ENCODE measurements at places on chromosomes 5 and 9. TPM values are rescaled to one million over a fixed set of nuclear protein-coding genes. Genes with fewer than 3 reads are reported as not detected.

GRCh38 chr5:1633605-1634336 is 110.0 kb upstream of the LPCAT1 start:
- H3K27ac ChIP-seq, result peak overlapping the region; percentile 67
- H3K4me1 ChIP-seq, result peaks cover 14% of the 10 kb centered on the region
- peaks cover 3% of the 10 kb centered on the region for H3K36me3 ChIP-seq
- peak; percentile 62 for DNase-seq
- peak overlapping the region; percentile 74 for H3K4me3 ChIP-seq

GRCh38 chr5:147568710-147569406 is 59.0 kb upstream of the DPYSL3 start:
- H3K4me3 ChIP-seq, result no peak overlapping the region
- DNase-seq, result no peak

DNA sequence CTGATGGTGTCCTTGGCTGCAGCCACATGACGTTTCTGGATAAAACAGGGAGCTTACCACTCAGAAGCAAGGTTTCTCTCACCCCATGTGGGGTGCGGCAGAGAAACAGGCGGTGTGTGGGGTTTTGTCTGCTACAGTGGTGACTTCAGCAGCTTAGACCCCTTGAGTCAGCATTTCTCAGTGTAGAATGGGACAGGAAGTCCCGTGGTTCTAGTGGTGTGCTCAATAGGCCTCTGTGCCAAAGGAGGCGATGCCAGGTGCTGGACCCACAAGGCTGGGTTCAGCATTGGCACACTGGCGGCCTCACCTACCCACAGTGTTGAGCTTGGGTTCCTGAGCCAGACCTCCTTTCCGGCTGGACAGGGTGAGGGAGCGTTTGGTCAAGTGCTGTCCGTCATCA is 125.2 kb upstream of the SMIM23 start:
- no peak overlapping the region for H3K27ac ChIP-seq
- peaks cover 3% of the 10 kb centered on the region for H3K4me1 ChIP-seq
- no peaks in the 10 kb centered on the region for H3K36me3 ChIP-seq
- no peaks in the 10 kb centered on the region for H3K27me3 ChIP-seq

DNA sequence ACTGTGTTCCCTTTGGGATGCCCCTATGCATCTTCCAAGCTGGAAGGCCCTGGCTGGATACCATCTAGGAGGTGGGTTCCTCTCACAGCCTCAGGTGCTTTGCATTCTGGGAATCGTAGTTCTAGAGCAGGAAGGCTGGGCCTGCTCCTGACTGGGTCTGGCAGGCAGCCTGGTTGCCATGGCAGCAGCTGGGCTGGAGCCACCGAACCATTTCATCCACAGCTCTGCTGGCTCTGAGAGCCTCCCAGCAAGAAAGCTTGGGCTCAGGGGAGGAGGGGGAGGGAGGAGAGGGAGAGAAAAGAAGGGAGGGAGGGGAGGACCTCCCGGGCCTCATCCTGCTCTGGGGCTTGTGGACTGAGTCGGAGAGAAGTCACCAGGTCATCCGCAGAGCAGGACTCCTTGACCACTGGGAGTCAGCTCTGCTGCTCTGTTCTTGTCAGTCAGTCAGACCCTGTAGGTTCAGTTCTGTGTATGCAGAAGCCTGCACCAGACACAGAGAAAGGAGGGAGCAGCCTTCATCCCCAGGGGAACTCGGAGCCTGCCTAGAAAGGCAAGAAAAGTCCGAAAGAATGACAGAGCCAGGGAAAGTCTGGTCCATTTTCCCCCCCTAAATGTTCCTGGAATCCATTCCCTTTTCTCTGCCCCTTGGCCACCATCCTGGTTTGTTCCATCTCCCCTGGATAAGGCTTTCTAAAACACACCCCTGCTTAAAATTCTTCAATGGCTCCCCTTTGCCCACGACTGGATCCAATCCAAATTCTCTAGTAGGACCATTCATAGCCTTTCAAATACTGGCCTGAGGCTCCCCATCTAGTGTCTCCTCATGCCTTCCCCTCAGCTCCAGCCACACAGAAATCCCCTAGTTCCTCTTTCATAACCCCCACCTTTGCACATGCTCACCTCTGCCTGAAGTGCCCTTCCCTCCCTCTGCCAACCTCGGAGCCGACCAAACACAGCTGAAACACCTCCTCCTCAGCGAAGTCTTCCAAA is 65.4 kb upstream of the ARAP3 start:
- H3K4me1 ChIP-seq, result peaks cover 38% of the 10 kb centered on the region
- H3K27ac ChIP-seq, result peak overlapping the region; percentile 69
- H3K4me3 ChIP-seq, result no peak overlapping the region
- no peaks in the 10 kb centered on the region for H3K36me3 ChIP-seq

GRCh38 chr9:70935856-70936255 is 185.6 kb downstream of the TRPM3 start:
- H3K27me3 ChIP-seq, result no peaks in the 10 kb centered on the region
- no peak overlapping the region for H3K4me3 ChIP-seq
- H3K4me1 ChIP-seq, result no peaks in the 10 kb centered on the region
- no peak for DNase-seq
- no peaks in the 10 kb centered on the region for H3K36me3 ChIP-seq

DNA sequence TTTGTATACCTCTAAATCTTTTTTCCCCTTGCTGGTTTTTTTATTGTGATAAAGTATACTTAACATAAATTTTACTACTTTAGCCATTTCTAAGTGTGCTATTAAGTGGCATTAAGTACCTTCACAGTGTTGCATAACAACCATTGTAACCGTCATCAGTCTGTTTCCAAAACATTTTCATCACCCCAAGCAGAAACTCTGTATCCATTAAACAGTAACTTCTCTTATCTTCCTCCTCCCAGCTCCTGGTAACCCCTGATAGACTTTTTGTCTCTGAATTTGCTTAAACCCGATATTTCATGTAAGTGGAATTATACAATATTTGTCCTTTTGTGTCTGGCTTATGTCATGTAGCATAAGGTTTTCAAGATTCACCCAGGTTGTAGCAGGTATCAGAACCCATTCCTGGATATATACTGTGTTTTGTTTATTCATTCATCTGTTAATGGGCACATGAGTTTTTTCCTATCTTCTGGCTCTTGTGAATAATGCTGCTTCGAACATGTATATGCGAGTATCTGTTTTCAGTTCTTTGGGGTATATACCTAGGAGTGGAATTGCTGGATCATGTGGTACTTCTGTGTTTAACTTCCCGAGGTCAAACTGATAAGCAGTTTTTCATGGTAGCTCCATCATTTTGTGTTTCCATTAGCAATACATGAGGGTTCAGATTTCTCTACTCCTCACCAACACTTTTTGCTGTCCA is 66.4 kb downstream of the EHMT1 start:
- no peak overlapping the region for H3K27ac ChIP-seq
- no peak for DNase-seq
- H3K4me3 ChIP-seq, result no peak overlapping the region
- peaks cover 5% of the 10 kb centered on the region for H3K36me3 ChIP-seq
- H3K4me1 ChIP-seq, result peaks cover 18% of the 10 kb centered on the region

GRCh38 chr9:23492126-23493002 is 333.7 kb downstream of the ELAVL2 start:
- H3K4me3 ChIP-seq, result no peak overlapping the region
- no peaks in the 10 kb centered on the region for H3K4me1 ChIP-seq

- H3K36me3 ChIP-seq, result peaks cover 52% of the 10 kb centered on the region
- H3K4me1 ChIP-seq, result no peaks in the 10 kb centered on the region
- no peak for DNase-seq
- H3K27me3 ChIP-seq, result no peaks in the 10 kb centered on the region
- no peak overlapping the region for H3K27ac ChIP-seq
Measured at GRCh38 chr9:131204285-131204684, 72.0 kb downstream of the FAM78A start.

DNA sequence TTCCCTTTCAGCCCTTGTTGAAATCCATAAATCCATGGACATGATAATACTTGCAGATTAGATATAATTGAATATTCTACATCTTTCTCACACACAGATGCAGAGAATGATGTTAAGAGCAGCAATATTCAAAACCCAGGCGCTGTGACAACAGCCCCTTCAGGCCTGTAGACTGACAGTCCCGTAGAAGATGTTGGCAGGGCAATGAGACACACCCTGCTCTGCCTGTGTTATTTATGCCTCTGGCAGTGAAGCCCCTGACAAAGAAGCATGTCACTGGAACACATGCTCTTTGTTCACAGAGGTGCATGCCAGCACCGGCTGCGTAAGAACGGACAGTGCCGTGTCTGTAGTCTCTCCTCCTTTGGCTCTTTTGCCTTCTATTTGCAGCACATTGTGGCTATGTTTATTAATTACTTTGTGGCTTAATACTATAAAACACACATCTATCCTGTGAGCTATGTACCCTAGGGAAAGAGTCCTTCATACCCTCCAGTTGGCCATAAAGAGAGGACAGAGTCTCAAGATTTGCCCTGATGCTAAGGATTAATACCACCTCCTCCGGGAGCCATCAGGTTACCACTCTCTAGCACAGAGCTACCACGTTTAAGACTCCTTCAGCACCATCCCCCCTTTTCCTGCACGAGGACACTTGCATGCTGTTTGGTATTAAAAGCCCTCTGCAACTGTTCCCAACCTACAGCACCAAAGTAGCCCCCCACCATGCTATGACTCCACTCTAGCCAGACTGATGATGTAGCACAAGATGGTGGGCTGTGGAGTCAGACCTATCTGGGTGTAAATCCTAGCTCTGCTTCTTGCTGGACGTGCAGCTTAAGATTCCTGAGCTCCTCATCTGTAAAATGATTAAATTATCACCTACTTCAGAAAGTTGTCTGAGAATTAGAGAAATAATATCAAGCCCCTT is 2.0 kb upstream of the ANP32B start:
- no peak overlapping the region for H3K4me3 ChIP-seq
- no peaks in the 10 kb centered on the region for H3K36me3 ChIP-seq
- DNase-seq, result no peak
- no peaks in the 10 kb centered on the region for H3K27me3 ChIP-seq
- peak overlapping the region; percentile 58 for H3K27ac ChIP-seq

- peaks cover 14% of the 10 kb centered on the region for H3K36me3 ChIP-seq
- no peaks in the 10 kb centered on the region for H3K27me3 ChIP-seq
- no peak overlapping the region for H3K4me3 ChIP-seq
Measured at GRCh38 chr5:177188775-177189174, 55.2 kb downstream of the NSD1 start.

- H3K4me1 ChIP-seq, result peaks cover 63% of the 10 kb centered on the region
- no peak overlapping the region for H3K4me3 ChIP-seq
- DNase-seq, result no peak
Measured at GRCh38 chr9:121738411-121738810, 87.0 kb downstream of the DAB2IP start.

- no peaks in the 10 kb centered on the region for H3K4me1 ChIP-seq
- no peak overlapping the region for H3K4me3 ChIP-seq
- H3K36me3 ChIP-seq, result no peaks in the 10 kb centered on the region
- no peak for DNase-seq
- no peaks in the 10 kb centered on the region for H3K27me3 ChIP-seq
- H3K27ac ChIP-seq, result no peak overlapping the region
Measured at GRCh38 chr5:68428231-68428811, 212.8 kb downstream of the PIK3R1 start.

GRCh38 chr9:113600871-113601614 is 137.5 kb downstream of the RGS3 start:
- DNase-seq, result no peak
- H3K27ac ChIP-seq, result peak overlapping the region; percentile 25
- peaks cover 24% of the 10 kb centered on the region for H3K36me3 ChIP-seq
- H3K27me3 ChIP-seq, result peaks cover 4% of the 10 kb centered on the region

- no peak for DNase-seq
- H3K27ac ChIP-seq, result no peak overlapping the region
- H3K27me3 ChIP-seq, result no peaks in the 10 kb centered on the region
- no peaks in the 10 kb centered on the region for H3K4me1 ChIP-seq
Measured at GRCh38 chr9:76438841-76439588, 20.0 kb upstream of the GCNT1 start.

- DNase-seq, result no peak
- H3K27me3 ChIP-seq, result no peaks in the 10 kb centered on the region
- no peak overlapping the region for H3K4me3 ChIP-seq
- no peaks in the 10 kb centered on the region for H3K36me3 ChIP-seq
Measured at GRCh38 chr9:76608575-76609273, 149.7 kb downstream of the GCNT1 start.

DNA sequence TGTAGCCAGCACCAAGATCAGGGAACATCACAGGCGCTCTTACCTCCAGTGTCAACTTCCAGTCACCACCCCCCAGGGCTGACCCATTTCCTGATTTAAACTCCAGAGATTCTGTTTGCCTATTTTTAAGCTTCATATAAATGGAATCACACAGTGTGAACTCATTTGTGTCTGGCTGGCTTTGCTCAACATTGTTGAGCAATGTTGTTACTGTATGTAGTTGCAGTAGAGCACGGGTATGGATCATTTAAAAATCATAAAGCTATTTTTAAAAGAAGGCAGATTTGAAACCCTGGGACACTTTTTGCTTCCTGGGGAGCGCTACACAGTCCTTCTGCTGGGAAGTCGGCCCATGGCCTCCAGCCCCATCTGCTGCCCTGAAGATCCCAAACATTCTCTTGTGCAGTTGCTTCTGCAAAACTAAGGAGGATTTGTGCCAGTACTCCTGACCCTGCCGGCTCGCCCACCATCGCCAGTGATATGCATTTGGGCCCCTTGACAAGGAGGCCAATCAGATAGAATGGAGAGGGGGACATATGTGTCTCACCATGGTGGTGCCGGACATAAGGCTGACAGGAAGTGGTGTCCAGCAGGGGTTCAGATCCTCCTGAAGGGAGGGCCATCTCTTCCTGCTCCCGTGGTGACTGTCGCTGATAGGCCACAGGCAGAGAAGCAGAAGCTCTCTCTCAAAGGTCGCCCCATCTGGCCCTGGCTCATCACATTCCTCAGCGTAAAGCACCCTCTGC is 13.3 kb downstream of the DCANP1 start:
- H3K27me3 ChIP-seq, result peaks cover 5% of the 10 kb centered on the region
- H3K27ac ChIP-seq, result no peak overlapping the region
- no peaks in the 10 kb centered on the region for H3K36me3 ChIP-seq
- peaks cover 36% of the 10 kb centered on the region for H3K4me1 ChIP-seq
- H3K4me3 ChIP-seq, result no peak overlapping the region

DNA sequence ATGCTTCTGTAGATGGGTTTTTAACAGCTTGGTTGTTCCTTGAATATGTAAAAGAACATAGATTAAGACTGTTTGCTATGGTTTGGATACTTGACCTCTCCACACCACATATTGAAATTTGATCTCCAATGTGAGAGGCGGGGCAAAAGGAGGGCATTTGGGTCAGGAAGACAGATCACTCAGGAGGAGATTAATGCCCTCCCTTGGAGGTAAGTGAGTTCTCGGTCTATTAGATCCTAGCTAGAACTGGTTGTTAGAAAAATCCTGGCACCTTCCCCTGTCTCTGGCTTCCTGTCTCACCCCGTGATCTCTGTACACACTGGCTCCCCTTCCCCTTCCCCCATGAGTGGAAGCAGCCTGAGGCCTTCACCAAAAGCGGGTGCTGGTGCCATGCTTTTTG is 281.1 kb upstream of the ANKRD55 start:
- H3K4me1 ChIP-seq, result peaks cover 8% of the 10 kb centered on the region
- DNase-seq, result no peak
- H3K4me3 ChIP-seq, result no peak overlapping the region

C5orf34 gene
- 4.5 TPM for polyA plus RNA-seq

SEMA6A gene
- 120 TPM for polyA plus RNA-seq

CAVIN4 gene
- polyA plus RNA-seq, result 1.8 TPM

OTP gene
- 11.8 TPM for polyA plus RNA-seq

ROR2 gene
- 5.3 TPM for polyA plus RNA-seq

KCNT1 gene
- 17.8 TPM for polyA plus RNA-seq
